ENCODE measurements at places on chromosomes 11 and 22.
A peak's percentile ranks its signal among the peaks of the same experiment; 100 is the strongest.

GRCh38 chr11:133695387-133695786 lies 149.9 kb downstream of the SPATA19 start:
- DNase-seq, result no peak

- DNase-seq, result no peak
Measured at GRCh38 chr11:66886671-66887221, 29.9 kb downstream of the LRFN4 start.

- DNase-seq, result no peak
Measured at GRCh38 chr11:128809128-128809527, 58.0 kb downstream of the KCNJ1 start.

DNA sequence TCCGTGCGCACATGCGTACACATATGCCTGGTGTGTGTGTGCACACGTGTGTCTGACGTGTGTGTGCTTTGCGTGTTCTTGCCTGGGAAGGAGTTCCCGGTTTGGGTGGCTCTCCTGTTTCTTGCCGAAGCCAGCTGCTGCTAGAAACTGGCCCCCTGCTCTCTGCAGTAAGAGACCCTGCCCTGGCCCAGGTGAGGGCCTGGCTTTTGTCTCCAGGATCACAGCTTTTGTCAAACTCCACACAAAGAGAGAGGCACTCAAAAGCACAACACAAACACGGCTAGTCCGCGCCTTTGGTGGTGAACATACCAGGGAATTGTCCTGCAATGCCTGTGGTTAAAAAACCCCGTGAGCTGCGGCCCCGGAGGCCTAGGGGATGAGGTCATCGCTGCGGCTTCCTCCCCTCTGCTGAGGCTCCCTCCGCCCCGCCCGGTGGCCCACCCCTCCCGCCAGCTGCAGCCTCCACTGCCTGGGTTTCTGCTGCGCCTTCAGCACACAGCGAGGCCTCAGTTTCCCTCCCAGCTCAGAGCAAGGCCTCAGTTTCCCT lies 88.9 kb downstream of the KCNQ1 start:
- peak; percentile 88 for DNase-seq

GRCh38 chr22:29975494-29975893 lies 92.5 kb downstream of the MTMR3 start:
- DNase-seq, result no peak

GRCh38 chr11:9765320-9766101 lies 101.6 kb downstream of the SWAP70 start:
- peak; percentile 82 for DNase-seq

DNA sequence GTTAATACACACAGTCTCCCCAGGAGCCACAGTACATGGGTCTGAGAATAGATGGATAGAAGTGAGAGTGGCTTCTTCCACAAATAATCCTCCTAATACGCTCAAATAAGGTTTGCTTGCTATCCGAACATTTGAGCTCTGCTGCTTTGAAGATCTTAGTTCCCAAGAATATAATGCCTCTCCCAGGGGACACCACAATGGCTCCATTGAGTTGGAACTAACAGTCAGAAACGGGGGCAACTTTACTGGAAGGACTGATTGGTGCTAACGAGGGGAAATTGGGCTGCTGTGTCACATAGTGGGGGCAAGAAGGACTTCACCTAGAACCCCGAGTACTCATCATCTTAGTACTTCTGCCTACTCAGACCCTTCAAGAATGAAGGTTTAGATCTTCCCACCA lies 66.2 kb downstream of the IGLL5 start:
- no peak for DNase-seq

- no peak for DNase-seq
Measured at GRCh38 chr11:5196731-5197130, 3.8 kb downstream of the OR51V1 start.

GRCh38 chr11:19605520-19606371 lies 106.9 kb upstream of the NAV2 start:
- no peak for DNase-seq

- DNase-seq, result no peak
Measured at GRCh38 chr22:40289991-40290459, 56.3 kb upstream of the ADSL start.

- no peak for DNase-seq
Measured at GRCh38 chr11:86176165-86176884, 68.2 kb upstream of the EED start.

GRCh38 chr11:61089806-61090491 lies 12.3 kb upstream of the CD5 start:
- DNase-seq, result no peak

GRCh38 chr11:44906649-44907048 lies 44.0 kb downstream of the TP53I11 start:
- no peak for DNase-seq

GRCh38 chr11:48043111-48043990 lies 63.0 kb downstream of the PTPRJ start:
- no peak for DNase-seq
